ENCODE measurements at places on chromosomes 3 and 15.

GRCh38 chr3:106083854-106084253, 215.0 kb upstream of the CBLB start:
- H3K4me1 ChIP-seq: no peaks in the 10 kb centered on the region
- no peaks in the 10 kb centered on the region for H3K36me3 ChIP-seq
- DNase-seq: no peak
- H3K27ac ChIP-seq: no peak overlapping the region

DNA sequence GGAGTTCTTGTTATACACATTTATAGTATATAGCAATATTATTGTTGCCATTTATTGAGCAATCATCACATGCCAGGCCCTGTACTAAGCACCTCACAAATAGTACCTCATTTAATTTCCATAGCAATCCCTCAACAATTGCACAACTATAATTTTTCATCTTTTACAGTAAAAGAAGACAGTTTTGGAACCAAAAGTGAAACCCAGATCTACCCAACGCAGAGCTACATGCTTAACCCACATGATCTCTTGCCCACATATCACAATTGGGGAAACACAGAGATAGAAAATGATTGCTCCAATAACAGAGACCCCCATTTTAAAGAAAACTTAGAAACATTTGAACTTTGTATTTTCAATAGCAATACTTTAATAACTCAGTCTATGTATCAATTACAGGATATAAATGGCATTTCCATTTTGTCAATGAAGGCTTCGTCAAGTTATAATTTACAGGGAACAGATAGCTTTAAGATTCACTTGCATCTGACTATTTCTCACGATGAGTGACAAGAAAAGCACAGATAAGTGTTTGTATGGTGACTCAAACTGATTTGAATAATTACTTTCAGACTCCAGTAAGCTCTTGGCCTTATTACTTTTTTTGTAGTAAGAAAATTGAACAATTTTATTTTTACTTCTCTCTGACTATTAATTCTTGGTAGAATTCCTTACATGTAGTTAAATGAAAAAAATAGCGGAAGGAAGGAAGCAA, 38.7 kb upstream of the CCDC50 start:
- H3K4me3 ChIP-seq: peak overlapping the region; percentile 10
- no peaks in the 10 kb centered on the region for H3K27me3 ChIP-seq
- H3K4me1 ChIP-seq: no peaks in the 10 kb centered on the region

DNA sequence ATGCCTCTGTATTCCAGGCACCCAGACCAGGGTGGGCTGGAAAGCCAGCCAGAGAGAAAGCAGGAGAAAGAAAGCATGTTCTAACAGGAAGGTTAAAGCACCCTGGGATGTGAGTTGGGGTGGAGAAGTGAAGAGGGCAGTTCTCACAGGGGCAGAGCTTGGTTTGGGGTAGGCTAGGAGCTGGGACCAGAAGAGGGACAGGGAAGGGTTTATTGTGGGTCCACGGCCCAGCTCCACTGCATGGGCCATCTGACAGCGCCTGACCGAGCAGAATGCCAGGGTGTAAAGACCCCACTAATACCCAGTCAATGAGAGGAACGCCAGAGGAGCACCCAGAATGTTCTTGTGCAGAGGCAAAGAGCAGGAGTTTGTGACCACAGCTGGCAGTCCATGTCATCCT, 27.1 kb upstream of the MAGEF1 start:
- DNase-seq: peak; percentile 10
- no peak overlapping the region for H3K4me3 ChIP-seq
- no peak overlapping the region for H3K27ac ChIP-seq
- no peaks in the 10 kb centered on the region for H3K27me3 ChIP-seq
- no peaks in the 10 kb centered on the region for H3K4me1 ChIP-seq

GRCh38 chr15:57167821-57168395, 208.4 kb upstream of the CGNL1 start:
- no peak overlapping the region for H3K4me3 ChIP-seq
- peaks cover 8% of the 10 kb centered on the region for H3K36me3 ChIP-seq
- H3K4me1 ChIP-seq: no peaks in the 10 kb centered on the region
- no peaks in the 10 kb centered on the region for H3K27me3 ChIP-seq

DNA sequence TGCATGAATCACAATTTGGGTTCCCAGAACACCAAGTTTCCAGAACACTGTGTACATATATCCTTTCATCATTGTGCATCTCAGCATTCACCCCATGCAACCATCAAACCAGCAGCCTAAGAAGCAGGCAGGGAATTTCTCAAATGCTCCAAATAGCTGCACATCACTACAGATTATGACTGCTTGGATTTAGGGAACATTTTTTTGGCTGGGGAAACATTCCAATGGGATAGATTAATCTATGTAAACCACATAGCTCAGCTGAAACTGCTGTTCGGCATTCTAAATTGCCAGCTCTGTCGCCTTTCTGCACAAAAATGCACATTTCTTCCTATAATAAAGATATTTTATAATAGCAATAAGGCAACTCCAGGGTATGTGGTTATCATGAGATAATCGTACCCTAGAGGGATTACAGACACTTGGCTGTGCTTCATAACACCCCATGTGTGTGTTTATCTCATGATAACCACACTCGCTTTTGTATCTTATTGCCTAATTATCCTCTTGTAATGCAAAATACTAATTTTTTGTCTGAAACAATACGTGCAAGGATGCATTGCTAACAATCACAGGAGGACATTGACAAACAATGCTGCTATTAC, 483.7 kb upstream of the DPH6 start:
- H3K27ac ChIP-seq: no peak overlapping the region
- no peaks in the 10 kb centered on the region for H3K36me3 ChIP-seq
- no peak for DNase-seq
- no peaks in the 10 kb centered on the region for H3K4me1 ChIP-seq
- no peak overlapping the region for H3K4me3 ChIP-seq

- DNase-seq: no peak
- H3K4me3 ChIP-seq: no peak overlapping the region
- H3K4me1 ChIP-seq: no peaks in the 10 kb centered on the region
These were observed 29.7 kb downstream of the ZBBX start for GRCh38 chr3:167350245-167350862.

- DNase-seq: no peak
- no peaks in the 10 kb centered on the region for H3K36me3 ChIP-seq
- no peak overlapping the region for H3K4me3 ChIP-seq
- H3K27me3 ChIP-seq: no peaks in the 10 kb centered on the region
- no peak overlapping the region for H3K27ac ChIP-seq
These were observed 110.3 kb downstream of the HCN4 start for GRCh38 chr15:73258271-73259108.

GRCh38 chr15:44535092-44535491, 1.9 kb upstream of the EIF3J start:
- no peaks in the 10 kb centered on the region for H3K27me3 ChIP-seq
- H3K4me3 ChIP-seq: no peak overlapping the region
- no peak overlapping the region for H3K27ac ChIP-seq

DNA sequence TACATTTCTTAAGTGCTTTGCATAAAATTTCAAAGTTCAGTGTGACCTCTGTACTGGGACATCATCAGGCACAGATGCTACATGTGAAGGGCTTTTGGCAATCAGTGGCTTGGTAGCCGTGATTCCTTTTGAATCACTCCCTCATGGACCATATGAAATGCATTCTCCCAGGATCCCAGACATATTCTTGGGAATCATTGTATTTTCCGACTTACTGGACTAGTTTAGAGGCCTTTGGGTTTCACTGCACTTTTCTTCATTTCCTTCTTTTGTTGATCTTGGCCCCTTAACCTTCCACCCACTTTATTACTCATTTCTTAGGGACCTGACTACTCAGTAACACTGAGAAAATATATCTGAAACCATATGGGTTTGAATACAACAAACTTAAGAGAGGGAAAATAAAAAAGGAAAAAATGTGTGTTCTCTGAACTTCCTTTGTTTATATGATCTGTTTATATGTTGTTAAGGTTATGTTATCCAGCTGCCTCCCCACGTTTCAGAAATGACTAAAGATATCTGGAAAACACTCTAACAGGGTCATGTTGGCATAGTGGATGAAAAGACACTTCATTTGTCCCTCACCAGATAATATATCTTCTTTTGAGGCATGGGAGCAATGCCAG, 35.1 kb downstream of the HMG20A start:
- H3K27me3 ChIP-seq: no peaks in the 10 kb centered on the region
- H3K4me3 ChIP-seq: no peak overlapping the region
- H3K27ac ChIP-seq: no peak overlapping the region
- DNase-seq: no peak

- no peaks in the 10 kb centered on the region for H3K36me3 ChIP-seq
- no peaks in the 10 kb centered on the region for H3K27me3 ChIP-seq
- H3K27ac ChIP-seq: no peak overlapping the region
These were observed 16.9 kb downstream of the SLC24A1 start for GRCh38 chr15:65638681-65639089.

GRCh38 chr15:68224546-68225250, 4.8 kb downstream of the CLN6 start:
- H3K36me3 ChIP-seq: no peaks in the 10 kb centered on the region
- no peak for DNase-seq
- no peak overlapping the region for H3K27ac ChIP-seq
- no peak overlapping the region for H3K4me3 ChIP-seq
- peaks cover 15% of the 10 kb centered on the region for H3K4me1 ChIP-seq

- no peaks in the 10 kb centered on the region for H3K27me3 ChIP-seq
- no peak overlapping the region for H3K4me3 ChIP-seq
- H3K27ac ChIP-seq: no peak overlapping the region
- no peak for DNase-seq
- H3K36me3 ChIP-seq: no peaks in the 10 kb centered on the region
These were observed 130.0 kb downstream of the RBMS3 start for GRCh38 chr3:29410660-29411405.
